ENCODE measurements at places on chromosomes 2 and 18.

GRCh38 chr2:239949075-239949474 is 76.1 kb downstream of the NDUFA10 start:
- DNase-seq = no peak

- DNase-seq = no peak
Observed at GRCh38 chr18:34031810-34032209, 192.9 kb downstream of the NOL4 start.

- DNase-seq = no peak
Observed at GRCh38 chr2:153971855-153972254, 100.1 kb downstream of the GALNT13 start.

DNA sequence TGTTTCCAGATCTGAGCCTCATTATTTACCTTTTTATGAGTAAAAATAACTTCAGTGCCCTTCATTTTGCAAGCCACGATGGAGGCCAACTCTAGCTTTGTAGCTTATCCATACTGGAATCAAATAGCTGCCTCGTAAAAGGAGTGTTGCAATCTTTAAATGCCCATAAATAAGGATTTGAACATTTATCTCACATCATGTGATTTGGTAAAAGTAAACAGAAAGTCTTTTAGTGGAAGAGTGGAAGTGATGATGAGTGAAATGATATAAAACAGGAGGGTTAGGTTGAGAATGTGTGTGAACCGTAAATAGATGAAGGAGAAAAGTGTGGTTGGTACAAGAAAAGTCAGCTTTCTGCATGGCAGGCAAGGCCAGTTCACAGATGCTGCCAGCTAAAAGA is 348.9 kb downstream of the OSR1 start:
- no peak for DNase-seq

- no peak for DNase-seq
Observed at GRCh38 chr18:46716827-46717226, 40.0 kb downstream of the ST8SIA5 start.

GRCh38 chr2:158013891-158014290 is 87.8 kb upstream of the UPP2 start:
- no peak for DNase-seq

DNA sequence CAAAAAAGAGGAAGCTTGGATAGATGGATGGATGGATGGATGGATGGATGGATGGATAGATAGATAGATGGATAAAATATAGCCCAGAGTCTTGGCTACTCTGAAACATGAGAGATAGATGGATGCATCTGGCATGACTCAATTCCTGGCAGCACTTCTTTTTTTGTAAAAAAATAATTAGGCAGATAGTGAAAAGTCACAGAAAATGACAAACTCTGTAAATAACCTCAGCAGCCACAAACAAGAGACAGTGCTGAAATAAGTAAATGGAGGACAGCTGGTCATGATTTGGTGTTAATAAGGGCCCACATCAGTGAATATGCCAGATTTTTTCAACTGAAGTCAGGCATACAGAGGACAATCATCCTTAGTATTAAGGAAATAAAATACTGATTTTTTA is 585.0 kb upstream of the GCFC2 start:
- no peak for DNase-seq

GRCh38 chr18:61719671-61720070 is 173.1 kb downstream of the RNF152 start:
- no peak for DNase-seq

- DNase-seq = no peak
Observed at GRCh38 chr2:107062599-107063220, 176.7 kb upstream of the ST6GAL2 start.

DNA sequence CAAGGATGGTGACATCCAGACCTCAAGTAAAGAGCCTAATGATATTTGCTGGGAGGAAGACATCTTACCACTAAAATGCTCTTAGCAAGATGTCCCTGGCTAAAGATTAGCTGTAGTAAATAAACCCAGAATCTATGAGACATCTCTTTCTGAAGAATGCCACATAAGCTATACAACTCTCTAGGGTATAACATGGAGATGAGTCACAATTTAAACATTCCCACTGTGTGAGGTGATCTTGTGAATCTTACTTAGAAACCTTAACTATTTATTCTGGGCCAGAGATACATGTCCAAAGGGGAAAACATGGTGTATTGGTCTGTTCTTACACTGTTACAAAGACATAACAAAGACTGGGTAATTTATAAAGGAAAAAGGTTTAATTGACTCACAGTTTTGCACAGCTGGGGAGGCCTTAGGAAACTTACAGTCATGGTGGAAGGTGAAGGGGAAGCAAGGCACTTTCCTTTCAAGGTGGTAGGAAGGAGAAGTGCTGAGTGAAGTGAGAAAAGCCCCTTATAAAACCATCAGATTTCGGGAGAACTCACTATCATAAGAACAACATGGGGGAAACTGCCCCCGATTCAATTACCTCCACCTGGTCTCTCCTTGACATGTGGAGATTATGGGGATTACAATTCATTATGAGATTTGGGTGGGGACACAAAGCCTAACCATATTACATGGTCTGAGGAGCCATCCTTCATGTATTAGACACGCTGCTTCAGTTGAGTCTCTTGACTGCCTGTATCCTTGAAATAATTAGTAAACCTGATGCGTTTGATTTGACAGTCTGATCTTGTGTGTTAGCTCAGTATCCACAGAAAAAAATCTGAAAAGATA is 17.1 kb downstream of the KRCC1 start:
- no peak for DNase-seq

DNA sequence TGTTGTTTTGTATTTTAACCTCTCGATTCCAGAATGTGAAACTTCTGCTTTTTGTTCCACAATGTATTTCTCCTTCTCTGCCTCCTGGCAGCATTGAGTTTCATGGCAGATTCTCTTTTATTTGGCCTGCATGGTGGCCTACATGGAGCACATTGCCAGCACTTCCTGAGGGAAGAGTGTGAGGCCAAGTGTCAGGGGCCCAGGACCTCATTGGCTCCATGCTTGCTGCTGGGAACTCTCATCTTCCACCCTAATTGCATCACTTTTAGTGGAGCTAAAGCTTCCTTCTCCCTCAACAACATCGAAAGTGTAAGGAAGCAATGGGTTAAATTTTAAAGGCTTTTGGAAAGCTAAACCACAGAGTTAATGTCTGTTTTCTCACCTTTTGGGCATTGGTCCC is 9.5 kb downstream of the TRIB2 start:
- DNase-seq = no peak

DNA sequence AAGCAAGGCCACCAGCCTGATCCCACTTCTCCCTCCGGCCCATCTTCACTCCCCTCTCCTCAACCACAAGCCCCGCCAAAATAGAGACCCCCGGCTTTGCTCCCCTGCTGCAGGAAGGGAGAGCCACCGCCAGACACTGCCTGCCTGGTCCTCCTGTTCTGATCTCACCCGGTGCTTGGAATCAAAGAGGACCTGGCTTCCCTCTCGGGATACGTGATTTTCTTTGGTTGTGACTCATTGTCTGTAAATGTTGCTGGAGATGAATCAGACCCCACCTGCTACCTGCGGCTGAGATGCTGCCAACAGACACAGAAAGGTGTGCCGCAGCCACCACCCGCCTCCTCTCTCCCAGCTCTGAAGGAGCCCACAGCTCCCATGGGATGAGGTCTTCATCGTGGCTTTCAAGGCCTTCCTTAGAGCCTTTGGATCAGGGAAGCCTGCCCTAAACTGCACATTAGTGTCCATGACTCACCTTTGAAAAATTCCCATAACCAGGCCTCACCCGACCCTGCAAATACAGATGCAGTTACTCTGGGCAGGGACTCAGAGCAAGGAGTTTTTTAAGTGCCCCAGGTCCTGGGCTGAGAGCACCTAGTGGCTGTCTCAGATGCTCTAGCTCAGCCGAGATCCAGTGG is 79.4 kb upstream of the ZNF532 start:
- no peak for DNase-seq

- no peak for DNase-seq
Observed at GRCh38 chr2:121547646-121548045, 17.0 kb downstream of the RNU4ATAC start.

DNA sequence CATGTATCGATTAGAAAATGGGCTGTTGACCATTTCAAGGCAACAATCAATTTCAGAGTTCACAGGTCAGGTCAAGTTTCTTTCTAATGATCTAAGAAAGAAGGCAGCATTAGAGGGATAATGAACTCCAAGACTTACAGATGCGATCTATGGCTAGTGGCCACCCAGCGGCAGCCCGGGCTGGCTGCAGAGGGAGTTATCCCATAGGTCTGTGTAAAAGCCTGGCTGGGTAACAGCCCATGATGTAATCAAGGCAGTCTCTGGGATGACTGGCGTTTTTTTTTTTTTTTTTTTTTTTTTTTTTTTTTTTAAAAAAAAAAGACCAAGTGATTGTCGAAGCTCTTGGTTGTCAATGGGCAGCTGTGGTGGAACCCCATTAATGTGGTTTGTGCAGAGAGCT is 171.1 kb upstream of the SKOR2 start:
- no peak for DNase-seq

GRCh38 chr2:55092439-55092838 is 42.2 kb upstream of the RTN4 start:
- no peak for DNase-seq

DNA sequence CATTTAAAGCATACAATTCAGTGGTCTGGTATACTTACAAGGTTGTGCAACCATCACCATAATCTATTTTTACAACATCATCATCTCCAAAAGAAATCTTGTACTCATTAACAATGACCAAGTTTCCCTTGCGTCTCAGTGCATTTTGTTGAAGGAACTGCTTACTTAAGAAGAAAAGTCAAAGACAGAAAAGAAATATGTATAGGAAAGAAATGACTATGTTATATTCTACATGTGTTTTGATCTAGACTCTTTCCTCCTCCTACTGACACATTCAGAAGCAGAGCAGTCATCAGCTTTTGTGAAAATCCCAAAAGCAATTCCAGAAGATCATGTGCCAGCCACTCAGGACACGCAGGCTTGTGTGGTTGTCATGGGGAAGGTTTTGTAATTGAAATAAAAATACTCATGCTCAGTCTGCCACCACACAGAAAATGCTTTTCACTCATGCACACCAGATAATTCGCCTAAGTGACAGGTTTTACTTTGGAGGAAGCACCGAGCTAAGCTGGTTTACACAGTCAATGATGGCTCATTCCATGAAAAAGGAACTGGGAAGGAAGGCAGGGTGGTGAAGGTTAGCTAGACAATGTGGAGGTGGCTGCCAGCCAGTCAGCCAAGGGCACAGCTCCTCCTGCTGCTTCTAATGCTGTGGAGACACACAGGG is 158.5 kb upstream of the REV1 start:
- no peak for DNase-seq

- DNase-seq = no peak
Observed at GRCh38 chr2:26885651-26886329, 37.9 kb downstream of the DPYSL5 start.

DNA sequence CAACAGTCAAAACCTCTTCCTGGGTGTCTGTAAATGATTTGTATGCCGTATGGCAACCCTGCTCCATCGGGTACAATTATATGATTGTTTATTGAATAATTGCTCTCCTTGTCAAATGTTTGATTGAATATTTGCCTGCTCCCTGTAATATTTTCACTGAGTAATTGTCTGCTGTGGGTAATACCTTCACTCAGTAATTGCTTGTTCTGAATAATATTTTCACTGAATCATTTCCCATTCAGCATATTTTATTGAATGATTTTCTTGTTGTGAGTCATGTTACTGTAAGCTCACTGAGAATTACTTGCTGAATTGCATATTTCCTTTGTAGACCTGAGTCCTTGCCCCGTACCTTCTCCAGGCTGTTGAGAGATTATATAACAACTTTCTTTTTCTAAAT is 535.2 kb downstream of the METTL4 start:
- DNase-seq = no peak

- DNase-seq = no peak
Observed at GRCh38 chr18:48459465-48459864, 50.3 kb upstream of the ZBTB7C start.

DNA sequence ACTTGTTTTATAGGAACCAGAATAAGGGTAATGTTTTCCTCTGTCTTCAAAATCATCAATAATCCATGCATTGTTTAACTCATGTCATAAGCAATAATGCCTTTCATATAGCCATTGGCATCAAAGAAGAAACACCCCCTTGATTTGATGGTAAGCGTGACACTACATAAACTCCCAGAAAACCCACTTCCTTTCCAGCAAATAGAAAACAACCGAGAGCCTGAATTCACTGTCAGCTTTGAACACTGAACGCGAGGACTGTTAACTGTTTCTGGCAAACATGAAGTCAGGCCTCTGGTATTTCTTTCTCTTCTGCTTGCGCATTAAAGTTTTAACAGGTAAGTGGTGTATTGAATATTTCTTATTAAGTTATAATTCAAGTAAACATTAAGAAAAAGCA is at the start of gene ICOS:
Gene ICOS (plus strand): TSS at position 229 of the 400 bp plus-strand sequence. CDS start 52 bp downstream, at position 281.
- DNase-seq = peak; percentile 91

DNA sequence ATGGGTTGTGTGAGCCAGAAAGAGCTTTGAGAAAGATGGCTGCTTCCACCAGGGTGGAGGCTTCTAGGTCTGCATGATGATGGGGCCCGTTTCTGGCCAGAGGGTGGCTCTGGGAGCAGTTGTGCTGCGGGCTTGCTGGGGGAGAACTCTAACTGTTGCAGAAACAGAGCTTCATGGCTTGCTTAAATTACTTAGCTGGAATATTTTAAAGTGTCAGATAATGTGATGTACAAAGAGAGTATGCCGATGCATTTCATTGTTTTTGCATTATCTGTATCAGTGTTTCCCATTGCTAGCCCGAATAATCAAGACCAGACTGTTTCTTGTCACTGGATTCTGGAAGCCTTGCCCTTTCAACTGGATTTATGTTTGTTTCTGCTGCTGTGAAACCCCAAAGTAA is 6.3 kb upstream of the DRC1 start:
- no peak for DNase-seq

DNA sequence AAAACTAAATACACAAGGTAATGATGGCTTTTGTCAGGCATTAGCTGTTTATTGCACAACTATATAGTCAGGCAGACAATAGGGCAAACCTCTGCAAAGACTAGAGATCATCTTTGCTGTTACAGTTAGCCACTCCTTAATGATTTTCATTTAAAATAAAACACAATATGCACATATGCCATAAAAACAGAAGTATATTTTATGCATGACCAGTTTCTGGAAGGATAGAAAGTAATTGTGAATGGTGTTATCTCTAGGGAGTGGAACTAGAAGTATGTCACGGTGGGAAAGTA is 102.0 kb downstream of the CHN1 start:
- no peak for DNase-seq

GRCh38 chr2:53512071-53512826 is 255.4 kb upstream of the CHAC2 start:
- no peak for DNase-seq

- no peak for DNase-seq
Observed at GRCh38 chr2:216160786-216161185, 51.6 kb downstream of the XRCC5 start.

DNA sequence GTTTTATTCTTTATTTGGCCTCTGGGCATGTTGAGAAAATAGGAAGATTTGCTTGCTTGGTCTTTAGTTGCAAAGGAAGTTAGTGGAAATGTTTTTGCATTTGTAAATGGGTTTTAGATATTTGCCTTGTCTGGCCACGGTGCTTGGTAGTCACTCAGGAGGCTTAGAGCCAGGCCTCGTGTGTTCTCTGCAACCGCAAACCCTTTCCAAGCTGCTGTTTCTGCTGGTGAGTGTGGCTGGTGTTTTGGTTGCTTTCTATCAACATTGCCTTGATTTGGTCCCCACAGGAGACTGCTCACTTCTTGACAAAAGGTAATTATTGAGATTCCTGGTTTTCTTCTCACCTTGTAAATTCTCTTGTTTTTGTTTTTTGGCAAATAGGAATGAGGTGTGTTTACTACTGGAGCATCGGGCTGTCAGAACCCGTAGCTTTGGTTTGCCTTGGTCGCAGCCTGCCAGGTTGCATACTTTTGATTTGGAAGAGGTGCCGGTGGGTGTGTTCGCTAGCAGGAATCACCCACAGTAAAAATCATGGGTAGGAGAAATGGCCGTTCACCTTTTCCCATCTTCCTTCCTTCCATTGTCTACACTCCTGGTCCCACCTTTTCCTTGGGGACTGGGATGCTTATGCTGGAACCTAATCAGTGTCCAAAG is 15.8 kb downstream of the ASAP2 start:
- DNase-seq = no peak

Data from T-helper 1 cell (primary cell).